Stimulated activated CD4-positive, alpha-beta T cell treated with anti-CD3 and anti-CD28 coated beads, TNF-alpha, amount 100 ng/mL, for 4 hours (primary cell): ENCODE measurements at places on chromosomes 11 and 22.

GRCh38 chr11:70233034-70233433 lies 29.9 kb downstream of the FADD start:
- DNase-seq, result no peak

DNA sequence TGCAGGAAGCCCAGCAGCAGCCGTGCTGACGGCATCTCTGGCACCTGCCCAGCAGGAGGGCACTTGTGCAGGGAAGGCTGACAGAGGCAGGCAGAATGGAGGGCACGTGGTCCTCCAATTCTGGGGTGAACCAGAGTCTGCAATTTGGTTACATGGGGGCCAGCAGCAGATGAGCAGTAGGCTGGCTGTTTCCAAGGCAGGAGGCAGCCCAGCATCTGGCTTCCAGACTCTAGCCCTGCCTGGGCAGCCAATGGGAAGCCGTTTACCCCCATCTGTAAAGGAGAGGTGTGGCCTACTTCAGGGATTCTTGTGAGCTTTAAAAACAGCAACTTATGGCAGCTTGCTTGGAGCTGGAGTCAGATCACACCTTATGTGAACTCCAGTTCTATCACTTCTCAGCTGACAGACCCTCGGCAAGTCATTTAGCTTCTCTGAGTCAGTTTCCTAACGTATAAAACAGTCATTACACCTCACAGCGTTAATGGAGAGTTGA lies 27.9 kb upstream of the RASL10A start:
- DNase-seq, result no peak

- no peak for DNase-seq
Observed at GRCh38 chr11:66345316-66345649, 379 bp upstream of the BRMS1 start.

GRCh38 chr11:126948563-126948962 lies 52.0 kb downstream of the KIRREL3 start:
- DNase-seq, result no peak

- DNase-seq, result no peak
Observed at GRCh38 chr22:39089928-39090327, 7.1 kb upstream of the APOBEC3H start.
